Kasumi-1 (cell line): ENCODE measurements at places on chromosomes 2 and 18.
A peak's percentile ranks its signal among the peaks of the same experiment; 100 is the strongest.

DNA sequence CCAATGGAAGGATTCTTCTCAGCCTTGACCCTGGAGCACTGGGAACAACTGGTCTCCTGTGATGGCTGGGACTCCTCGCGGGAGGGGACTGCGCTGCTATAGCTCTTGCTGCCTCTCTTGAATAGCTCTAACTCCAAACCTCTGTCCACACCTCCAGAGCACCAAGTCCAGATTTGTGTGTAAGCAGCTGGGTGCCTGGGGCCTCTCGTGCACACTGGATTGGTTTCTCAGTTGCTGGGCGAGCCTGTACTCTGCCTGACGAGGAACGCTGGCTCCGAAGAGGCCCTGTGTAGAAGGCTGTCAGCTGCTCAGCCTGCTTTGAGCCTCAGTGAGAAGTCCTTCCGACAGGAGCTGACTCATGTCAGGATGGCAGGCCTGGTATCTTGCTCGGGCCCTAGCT, 28.8 kb downstream of the LIPG start:
- DNase-seq = no peak

DNA sequence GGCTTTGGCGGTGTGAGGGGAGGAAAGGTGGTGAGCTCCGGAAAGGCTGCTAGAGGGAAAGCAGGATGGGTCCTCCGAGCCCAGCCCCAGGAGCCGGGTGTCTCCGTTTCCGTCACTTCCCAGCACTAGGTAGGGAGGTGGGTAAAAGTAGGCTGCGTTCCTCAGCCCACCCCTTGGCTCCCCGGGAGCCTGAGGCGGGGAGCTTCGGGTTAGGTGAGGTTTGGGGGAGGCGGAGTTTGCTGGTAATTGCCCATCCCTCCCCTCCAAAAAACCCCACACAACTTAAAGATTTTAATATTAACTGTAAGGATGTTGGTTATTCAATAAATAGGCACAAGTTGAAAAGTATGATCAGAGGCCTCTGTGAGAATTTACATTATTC, 552 bp upstream of the ATF2 start:
- DNase-seq = no peak

DNA sequence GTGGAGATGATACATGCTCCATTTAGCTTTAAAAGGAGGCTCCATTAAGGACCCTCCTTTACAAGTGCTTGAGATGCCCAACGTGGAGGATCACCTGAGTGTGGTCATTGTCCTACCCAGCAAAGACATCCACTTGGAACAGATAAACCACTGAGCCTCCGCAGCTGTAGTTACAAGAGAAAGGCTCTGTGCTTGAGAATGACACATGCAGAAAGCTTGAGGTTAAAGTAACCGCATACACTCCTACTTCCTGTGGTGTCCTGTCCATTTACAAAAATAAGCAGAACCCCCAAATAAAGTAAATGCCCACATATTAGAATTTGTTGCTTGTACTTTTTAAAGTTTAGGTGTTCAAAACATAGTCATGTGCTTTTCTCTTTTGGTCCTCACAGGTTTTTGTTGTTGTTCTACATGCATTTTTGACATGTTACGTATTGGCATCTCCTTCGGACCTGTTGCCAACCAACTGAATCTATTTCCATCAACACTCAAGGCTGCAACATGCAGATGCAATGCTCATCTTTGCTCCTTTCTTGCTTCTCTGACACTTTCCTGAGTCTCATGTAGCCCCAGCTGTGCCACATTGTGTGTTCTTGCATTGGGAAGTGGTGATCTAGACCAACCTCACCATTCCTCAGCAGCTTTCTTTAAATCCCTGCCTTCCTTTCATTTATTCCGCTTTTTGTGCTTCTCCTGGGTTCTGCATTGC, 56.0 kb downstream of the SERPINB7 start:
- DNase-seq = peak; percentile 62

GRCh38 chr2:238509903-238510302, 83.2 kb downstream of the ASB1 start:
- no peak for DNase-seq

- DNase-seq = peak; percentile 43
Observed at GRCh38 chr2:172462373-172462848, 35.0 kb downstream of the ITGA6 start.

DNA sequence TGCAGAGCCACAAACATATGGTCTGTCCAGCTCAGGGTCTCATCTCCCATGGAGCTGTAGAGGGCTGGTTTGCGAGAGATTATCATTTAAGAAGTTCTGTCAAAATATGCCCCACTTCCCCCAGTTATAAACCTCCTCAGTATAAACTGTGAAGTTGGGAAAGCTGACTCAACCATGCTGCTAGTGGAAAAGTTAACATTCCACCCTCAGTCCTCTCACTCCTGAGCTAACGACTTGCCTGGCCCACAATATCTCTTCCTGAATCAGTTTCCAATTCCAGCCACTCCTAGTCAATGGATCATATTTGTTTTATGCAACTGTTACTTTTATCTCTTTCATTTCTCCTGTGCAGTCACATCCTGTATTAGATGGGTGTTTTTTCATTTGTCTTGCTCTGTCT, 326.2 kb downstream of the SETBP1 start:
- no peak for DNase-seq

- peak; percentile 55 for DNase-seq
Observed at GRCh38 chr2:65367524-65367923, 64.9 kb downstream of the SPRED2 start.

DNA sequence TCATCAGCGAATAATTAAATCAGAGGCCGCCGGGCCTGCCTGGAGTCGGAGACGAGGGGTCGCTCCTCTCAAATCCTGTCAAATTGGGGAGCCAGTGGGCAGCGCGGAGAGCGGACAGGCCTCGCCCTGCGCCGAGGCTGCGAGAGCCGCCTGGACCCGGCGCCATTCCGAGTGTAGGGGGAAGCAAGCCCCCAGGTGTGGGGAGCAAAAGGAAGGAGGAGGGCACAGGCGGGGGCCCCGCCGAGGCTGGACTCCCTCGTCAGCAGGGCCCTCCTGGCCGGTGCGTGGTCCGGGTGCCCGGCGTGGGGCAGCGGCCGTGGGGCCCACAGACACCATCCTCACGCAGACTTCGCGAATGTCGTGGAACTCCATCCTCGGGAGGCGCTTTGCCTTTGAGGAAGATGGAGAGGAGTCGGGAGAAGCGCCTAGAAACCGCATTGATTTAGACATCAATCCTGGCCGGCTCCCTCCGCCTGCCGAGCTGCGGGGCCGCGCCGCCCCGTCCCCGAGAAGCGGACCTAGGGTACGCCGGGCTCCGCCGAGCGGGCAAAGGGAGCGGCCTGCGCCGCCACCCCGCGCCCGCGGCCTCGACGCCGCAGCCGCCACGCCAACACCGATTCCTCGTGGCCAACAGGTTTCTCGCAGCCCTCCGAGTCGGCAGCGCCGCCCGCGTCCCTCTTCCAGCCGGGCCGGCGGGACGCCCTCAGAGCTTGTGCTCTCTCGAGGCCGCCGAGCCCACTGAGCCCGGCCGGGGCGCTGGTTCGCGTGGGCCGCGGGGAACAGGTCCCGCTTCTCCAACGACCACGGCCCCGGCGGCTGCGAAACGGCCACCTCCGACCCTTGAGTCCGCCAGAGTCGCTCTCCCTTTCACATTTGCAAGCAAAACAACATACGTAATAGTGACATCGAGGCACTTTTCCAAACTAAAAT, 6.7 kb upstream of the ONECUT2 start:
- no peak for DNase-seq

- no peak for DNase-seq
Observed at GRCh38 chr18:48742304-48742703, 203.5 kb downstream of the CTIF start.

GRCh38 chr2:47069628-47070154, 85.4 kb downstream of the STPG4 start:
- no peak for DNase-seq

DNA sequence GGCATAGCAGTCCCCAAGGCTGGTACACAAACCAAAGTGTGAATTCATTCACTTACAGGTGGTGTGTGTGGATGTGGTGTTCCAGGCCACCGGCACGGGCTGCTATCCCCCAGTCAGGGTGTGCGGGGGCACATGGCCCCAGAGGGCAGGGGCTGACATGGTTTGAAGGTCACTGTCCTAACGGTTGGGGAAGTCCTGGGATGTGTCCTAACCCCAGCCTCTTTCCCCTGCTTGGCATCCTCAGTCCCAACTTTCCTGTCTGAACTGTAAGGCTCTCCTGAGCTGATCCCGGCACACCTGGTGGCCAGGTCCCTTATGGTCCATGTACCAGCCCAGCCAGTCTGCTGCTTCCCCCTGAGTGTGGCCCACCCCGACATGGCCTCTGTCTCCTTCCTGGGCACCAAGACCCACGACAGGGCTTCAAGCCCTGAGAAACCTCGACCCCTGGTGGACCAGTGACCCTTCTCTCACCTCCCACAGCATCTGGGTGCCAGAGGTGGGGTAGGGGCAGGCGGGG, 2.4 kb upstream of the TMEM185B start:
- DNase-seq = no peak

GRCh38 chr18:2223849-2224248, 347.5 kb downstream of the METTL4 start:
- DNase-seq = peak; percentile 54
